Nephron progenitor cell (in vitro differentiated cells): ENCODE measurements at places on chromosomes 6 and 20.

GRCh38 chr6:134574491-134574890, 256.6 kb upstream of the SGK1 start:
- DNase-seq: no peak

GRCh38 chr6:161292145-161292544, 18.3 kb upstream of the AGPAT4 start:
- no peak for DNase-seq

GRCh38 chr6:170537329-170537728, 15.8 kb downstream of the PSMB1 start:
- no peak for DNase-seq

DNA sequence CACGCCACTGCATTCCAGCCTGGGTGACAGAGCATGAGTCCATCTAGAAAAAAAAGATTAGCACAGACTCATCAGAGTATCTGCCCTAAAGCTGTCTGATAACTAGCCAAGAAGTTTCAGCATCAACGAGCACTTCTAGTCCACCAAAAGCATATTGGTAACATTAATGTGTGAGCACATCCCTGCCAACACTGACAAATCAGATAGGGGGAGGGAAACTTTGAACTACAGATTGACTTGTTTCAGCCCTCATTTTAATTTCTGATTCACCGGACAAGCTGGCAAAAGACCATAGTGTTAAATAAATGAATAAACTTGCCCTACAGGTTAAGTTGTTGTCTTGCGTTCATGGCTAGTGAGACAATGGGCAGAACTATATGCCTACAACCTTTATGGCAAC, 7.7 kb upstream of the SEC63 start:
- no peak for DNase-seq

- no peak for DNase-seq
These were observed 91.4 kb downstream of the THBS2 start for GRCh38 chr6:169162249-169162648.

DNA sequence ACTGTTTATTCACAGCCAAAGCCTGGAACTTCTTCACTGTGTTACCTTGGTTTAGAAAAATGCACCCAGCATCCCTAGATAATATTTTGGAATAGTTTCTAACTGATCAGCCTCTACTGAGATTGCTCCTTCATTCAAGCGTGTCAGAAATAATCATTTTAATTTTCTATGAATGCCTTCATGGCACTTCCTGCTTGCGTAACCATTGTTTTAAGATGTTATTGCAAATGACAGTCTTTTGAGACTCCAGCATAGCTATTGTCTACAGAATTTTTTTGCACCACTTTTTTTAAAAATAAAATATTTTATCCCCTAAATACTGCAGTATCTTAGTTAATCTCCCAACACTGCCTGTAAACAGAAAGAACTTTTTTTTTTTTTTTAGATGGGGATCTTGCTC, 213.1 kb downstream of the PHACTR1 start:
- DNase-seq: no peak

- DNase-seq: no peak
These were observed 127.9 kb downstream of the FARS2 start for GRCh38 chr6:5389086-5389745.

- DNase-seq: no peak
These were observed 733.7 kb upstream of the CITED2 start for GRCh38 chr6:140108167-140108566.

DNA sequence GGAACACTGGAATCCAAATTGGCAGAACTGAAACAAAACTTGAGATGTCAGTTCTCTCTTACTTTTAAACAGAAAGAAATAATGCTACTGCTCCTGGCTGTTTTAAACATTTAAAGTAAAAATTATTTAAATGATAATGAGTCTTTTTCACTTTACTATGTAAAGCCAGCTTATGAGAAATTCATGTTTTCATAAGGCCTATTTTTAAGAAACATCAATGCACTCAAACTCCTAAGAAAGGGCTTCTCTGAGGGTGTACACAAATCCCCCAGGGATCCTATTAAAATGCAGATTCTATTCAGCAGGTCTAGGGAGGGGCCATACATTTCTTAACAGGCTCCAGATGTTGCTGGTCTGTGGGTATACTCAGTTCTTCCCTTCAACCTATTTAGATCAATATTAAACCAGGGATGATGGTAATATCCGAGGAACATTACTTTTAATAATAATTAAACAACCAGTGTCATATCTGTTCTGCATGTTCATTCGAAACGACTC, 2.3 kb downstream of the FERMT1 start:
- DNase-seq: no peak

GRCh38 chr20:6502219-6502618, 265.3 kb upstream of the BMP2 start:
- no peak for DNase-seq

DNA sequence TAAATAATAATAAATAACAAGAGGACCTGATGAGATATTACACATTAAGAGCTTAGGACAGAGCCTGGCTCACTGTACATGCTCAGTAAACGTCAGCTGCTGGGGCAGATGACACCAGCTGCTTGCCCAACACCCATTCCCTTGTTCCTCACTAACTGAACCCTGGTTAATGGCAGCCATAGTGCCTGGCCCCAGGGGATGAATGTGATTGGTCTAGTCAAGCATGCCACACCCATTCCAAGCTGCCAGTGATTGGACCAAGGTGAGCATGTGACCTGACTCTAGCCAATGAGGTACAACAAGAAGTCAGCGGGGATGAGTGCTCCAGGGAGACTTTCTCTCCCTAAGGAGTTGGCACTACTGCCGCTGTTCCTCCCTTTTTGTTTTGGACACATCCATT, 85.1 kb upstream of the PTPN1 start:
- no peak for DNase-seq

DNA sequence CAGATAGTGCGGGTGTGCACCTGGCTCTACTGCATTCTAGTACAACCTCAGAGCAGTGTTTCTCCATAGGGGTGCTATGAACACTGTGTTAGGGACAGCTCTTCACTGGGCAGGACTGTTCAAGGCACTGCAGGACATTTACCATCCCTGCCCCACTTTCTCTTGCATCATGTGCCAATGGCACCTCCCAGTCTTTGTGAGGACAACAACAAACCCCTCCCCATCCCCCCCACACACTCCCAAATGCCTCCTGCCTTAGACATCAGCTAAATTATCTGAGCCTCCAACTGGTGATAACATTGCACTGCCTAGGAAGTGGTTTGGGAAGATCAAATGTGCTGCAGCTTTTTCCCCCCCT, 98.9 kb downstream of the FYN start:
- no peak for DNase-seq

GRCh38 chr6:129402244-129402643, 307.7 kb downstream of the ARHGAP18 start:
- DNase-seq: no peak

GRCh38 chr6:127119102-127120022, 891 bp downstream of the RSPO3 start:
- peak; percentile 77 for DNase-seq

GRCh38 chr6:149314325-149314905, 3.1 kb upstream of the TAB2 start:
- no peak for DNase-seq

DNA sequence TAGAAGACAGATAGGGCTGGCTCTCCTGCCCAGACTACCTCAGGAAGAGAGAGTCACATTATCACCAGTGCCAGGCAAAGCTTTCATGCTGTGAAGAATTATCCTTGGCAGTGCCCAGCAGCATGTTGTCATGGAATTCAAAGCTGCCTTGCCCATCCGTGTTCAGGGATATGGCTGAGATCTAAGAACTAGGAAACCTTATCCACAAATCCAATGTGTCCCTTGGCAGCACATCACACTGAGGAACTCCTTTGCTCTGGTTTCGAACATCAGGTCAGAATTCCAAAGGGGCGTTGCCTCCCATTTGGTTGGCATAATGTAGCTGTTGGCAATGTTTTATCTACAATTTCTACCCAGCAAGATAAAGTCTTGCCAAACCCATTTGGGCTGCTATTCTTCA, 52.7 kb downstream of the ADGRF1 start:
- DNase-seq: no peak

- DNase-seq: no peak
These were observed 552.5 kb downstream of the HAO1 start for GRCh38 chr20:7387638-7388193.

GRCh38 chr20:3162080-3162611, 2.5 kb upstream of the FASTKD5 start:
- DNase-seq: no peak

- no peak for DNase-seq
These were observed 43.7 kb upstream of the MEI4 start for GRCh38 chr6:77609106-77609505.

- DNase-seq: peak; percentile 21
These were observed 319.7 kb upstream of the TCF21 start for GRCh38 chr6:133568970-133569889.
